Hindlimb muscle (tissue), 1 donor: ENCODE measurements at places on chromosomes 6 and 20. TPM values are rescaled to one million over a fixed set of nuclear protein-coding genes. Genes with fewer than 3 reads are reported as not detected.

The XKR7 gene
- 0.05 TPM for polyA plus RNA-seq

The VNN1 gene
- 0.14 TPM for polyA plus RNA-seq

The SPATS1 gene
- polyA plus RNA-seq = not detected

The FOXA2 gene
- not detected for polyA plus RNA-seq

The MUC21 gene
- polyA plus RNA-seq = not detected

The JPH2 gene
- polyA plus RNA-seq = 127 TPM

The MKKS gene
- 17.2 TPM for polyA plus RNA-seq

The POU5F1 gene
- polyA plus RNA-seq = 0.85 TPM

The TCF15 gene
- 4.5 TPM for polyA plus RNA-seq

The HLA-DQB1 gene
- polyA plus RNA-seq = 9.4 TPM

The SLPI gene
- polyA plus RNA-seq = not detected

The TOX2 gene
- 4.1 TPM for polyA plus RNA-seq

The NRSN1 gene
- polyA plus RNA-seq = not detected

DNA sequence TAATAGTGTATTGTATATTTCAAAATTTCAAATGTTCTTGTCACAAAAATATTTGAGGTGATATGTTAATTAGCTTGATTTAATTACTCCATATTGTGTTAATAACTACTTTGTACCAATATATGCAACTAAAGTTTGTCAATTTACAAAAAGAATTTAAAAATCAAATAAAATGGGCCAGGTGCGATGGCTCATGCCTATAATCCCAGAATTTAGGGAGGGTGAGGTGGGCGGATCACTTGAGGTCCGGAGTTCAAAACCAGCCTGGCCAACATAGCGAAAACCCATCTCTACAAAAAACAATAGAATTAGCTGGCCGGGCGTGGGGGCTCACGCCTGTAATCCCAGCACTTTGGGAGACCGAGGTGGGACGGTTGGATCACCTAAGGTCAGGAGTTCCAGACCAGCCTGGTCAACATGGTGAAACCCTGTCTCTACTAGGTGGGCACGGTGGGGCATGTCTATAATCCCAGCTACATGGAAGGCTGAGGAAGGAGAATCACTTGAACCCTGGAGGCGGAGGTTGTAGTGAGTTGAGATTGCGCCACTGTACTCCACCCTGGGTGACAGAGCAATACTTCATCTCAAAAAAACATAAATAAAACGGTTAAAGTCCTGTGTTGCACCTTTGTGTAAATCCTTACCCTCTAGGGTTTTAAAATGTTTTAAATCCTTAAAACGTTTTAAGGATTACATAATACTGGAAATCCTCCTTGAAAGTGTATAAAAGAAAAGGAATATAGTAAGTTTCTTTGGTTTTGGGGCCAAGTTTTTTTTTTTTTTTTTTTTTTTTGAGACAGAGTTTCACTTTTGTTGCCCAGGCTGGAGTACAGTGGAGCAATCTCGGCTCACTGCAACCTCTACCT, 4.0 kb downstream of the HSPA1B start:
- no peak for DNase-seq

GRCh38 chr6:158476389-158476788, 83.5 kb upstream of the TMEM181 start:
- DNase-seq = no peak

- no peak for DNase-seq
These were observed 257.8 kb downstream of the GMDS start for GRCh38 chr6:1987640-1988039.

- DNase-seq = no peak
These were observed 18.5 kb downstream of the LAMA5 start for GRCh38 chr20:62348604-62349003.

GRCh38 chr20:3084283-3084985, at the start of gene AVP:
Gene AVP (minus strand): TSS chr20:3084724. CDS start chr20:3084674, 50 bp downstream.
- DNase-seq = no peak

DNA sequence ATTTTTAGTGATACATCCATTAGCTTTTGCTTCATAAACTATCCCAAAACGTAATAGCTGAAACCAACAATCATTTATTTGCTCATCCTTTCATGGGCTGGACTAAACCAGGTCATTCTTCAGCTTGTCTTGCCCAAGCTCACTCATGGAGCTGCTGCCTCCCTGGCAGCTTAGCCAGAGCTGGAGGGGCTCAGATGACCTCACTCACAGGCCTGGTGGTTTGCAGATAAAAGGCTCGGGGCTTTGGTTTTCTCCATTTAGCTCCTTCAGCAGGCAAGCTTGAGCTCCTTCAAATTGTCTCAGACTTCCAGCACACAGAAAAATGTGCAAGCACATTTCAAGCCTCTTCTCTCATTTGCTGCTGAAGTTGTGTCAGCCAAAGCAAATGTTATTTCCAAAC, 139.1 kb downstream of the BTBD3 start:
- no peak for DNase-seq

- DNase-seq = no peak
These were observed 21.4 kb downstream of the TTBK1 start for GRCh38 chr6:43264599-43265145.

GRCh38 chr6:29995340-29995777, 53.0 kb downstream of the HLA-A start:
- DNase-seq = no peak

GRCh38 chr20:45456632-45457031, 12.9 kb upstream of the WFDC2 start:
- no peak for DNase-seq

- no peak for DNase-seq
These were observed 117.1 kb upstream of the PTPRT start for GRCh38 chr20:43306837-43307236.

DNA sequence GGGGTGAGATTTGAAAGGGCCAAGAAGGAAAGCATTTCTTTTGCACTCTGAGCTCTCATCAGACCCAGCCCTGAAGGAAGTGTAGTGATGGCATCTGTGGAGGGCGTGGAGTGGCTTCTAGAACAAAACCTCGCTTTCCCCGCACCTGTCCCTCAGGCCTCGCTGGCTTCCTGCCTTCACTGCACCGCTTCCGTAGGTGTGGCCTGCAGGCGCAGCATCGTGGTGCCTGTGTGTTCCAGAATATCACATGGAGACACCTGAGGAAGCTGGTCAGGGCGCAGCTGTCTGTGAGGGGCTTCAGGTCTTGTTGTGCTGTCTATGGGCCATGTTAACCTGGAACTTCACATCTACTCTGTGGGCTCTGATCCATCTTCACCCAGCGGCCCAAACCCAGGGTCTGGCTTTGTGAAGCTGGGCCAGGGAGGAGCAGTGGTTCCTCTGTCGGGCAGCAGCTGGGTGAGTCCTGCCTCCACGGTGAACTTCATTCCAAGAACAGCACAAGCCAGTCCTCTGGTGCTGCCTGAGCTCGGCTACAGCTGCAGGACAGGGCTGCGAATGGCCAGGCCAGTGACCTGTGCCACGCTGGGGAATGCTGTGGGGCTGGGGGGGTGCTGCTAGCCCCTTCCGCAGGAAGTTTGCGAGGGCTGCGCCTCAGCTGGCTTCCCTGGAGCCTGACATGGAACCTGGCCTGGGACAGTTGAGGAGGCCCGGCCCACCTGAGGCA, 40.9 kb downstream of the DSTN start:
- DNase-seq = no peak

- DNase-seq = no peak
These were observed 62.9 kb downstream of the QRSL1 start for GRCh38 chr6:106692112-106692818.

GRCh38 chr6:138337076-138337475, 40.6 kb upstream of the SMIM28 start:
- DNase-seq = no peak

DNA sequence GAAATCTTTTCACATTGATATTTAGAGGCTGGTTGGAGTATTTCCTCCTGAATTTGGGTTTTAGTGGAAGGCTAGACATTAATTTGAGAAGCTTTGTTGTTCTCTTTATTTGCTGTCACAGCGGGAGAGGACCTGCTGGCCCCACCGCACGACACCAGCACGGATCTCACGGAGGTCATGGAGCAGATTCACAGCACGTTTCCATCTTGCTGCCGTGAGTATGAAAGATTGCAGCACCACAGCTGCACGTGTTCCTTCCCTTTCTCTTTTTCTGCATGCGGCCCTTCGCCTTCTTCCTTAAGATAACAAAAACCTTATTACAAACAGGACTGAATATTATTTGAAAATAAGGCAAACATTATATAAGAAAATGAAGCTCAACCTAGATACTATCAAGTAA, 555.5 kb downstream of the UTRN start:
- DNase-seq = no peak

DNA sequence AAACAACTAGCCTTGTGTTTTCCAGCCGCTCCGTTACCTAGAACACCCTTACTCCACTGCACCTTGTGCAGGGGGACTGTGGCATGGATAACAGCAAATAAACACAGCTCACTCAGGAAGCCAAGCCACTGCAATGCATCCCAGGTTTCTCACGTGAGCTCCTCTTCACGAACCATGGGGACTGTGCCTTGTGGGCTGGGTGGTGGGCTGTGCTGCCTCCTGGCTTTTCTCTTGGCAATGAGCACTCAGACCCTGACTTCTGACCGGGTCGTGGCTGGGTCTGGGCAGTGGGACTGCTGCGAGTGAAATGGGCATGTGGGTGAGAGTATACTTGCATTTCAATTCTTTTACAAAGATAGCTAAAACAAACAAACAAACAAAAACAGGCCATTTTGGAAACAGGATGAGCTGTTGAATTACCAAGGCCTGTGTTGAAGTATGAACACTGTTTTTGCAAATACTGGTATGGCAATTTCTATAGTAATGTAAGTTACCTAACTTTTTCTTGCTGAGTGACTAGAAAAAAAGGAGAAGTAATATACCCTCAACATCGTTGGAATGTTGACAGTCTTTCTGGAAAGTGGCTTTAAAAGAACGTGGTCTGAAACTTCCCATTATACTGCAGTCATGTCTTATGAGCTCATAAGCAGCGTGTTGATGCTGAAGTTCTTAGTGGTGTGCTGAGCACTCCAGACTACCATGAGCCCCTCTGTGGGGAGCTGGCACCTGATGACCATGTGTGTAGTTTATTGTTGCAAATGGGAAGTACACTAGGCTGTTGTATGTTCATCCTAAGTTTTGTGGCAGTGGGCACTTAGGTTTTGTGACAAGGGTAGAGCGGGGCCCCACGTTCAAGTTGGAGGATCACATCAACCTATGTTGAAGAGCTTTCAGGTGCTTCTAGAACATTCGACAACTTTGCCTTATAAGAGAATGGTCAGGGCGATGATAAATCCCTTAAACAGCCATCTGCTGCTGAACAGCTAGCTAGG, 120.4 kb downstream of the ARMC2 start:
- DNase-seq = no peak

GRCh38 chr20:15716256-15716655, 857.0 kb downstream of the KIF16B start:
- peak; percentile 30 for DNase-seq

DNA sequence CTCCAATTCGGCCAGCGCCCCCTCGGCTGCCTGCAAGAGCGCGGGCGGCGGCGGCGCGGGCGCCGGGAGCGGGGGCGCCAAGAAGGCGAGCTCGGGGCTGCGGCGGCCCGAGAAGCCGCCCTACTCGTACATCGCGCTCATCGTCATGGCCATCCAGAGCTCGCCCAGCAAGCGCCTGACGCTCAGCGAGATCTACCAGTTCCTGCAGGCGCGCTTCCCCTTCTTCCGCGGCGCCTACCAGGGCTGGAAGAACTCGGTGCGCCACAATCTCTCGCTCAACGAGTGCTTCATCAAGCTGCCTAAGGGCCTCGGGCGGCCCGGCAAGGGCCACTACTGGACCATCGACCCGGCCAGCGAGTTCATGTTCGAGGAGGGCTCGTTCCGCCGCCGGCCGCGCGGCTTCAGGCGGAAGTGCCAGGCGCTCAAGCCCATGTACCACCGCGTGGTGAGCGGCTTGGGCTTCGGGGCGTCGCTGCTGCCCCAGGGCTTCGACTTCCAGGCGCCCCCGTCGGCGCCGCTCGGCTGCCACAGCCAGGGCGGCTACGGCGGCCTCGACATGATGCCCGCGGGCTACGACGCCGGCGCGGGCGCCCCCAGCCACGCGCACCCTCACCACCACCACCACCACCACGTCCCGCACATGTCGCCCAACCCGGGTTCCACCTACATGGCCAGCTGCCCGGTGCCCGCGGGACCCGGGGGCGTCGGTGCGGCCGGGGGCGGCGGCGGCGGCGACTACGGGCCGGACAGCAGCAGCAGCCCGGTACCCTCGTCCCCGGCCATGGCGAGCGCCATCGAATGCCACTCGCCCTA, 963 bp downstream of the FOXF2 start:
- DNase-seq = peak; percentile 52

DNA sequence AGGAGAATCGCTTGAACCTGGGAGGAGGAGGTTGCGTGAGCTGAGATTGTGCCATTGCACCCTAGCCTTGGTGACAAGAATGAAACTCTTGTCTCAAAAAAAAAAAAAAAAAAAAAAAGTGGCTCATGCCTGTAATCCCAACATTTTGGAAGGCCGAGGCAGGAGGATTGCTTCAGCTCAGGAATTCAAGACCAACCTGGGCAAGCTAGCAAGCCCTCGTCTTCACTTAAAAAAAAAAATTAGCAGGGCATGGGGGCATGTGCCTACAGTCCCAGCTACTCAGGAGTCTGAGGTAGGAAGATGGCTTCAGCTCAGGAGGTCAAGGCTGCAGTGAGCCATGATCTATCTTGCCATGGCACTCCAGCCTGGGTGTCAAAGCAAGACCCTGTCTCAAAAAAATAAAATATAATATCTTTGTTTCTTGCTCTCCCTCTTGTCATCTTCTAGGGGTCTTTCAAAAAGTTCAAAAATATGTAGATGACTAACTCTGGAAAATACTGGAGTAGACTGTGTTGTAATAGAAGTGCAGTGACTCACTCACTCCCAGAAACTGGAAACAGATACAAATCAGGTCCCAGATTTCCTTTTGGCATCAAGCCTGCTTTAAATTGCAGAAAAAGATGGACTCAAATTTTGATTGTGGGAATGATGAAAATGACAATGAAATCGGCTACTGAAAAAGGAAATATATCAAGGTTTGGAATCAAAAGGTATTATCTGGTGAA, 2.8 kb upstream of the GINM1 start:
- DNase-seq = no peak

GRCh38 chr6:170186006-170186935, 104.6 kb downstream of the DLL1 start:
- DNase-seq = no peak

- DNase-seq = peak; percentile 22
These were observed 743 bp downstream of the CMTR1 start for GRCh38 chr6:37433657-37434271.

GRCh38 chr20:46757754-46758678, 48.6 kb downstream of the SLC2A10 start:
- peak; percentile 74 for DNase-seq

GRCh38 chr6:43900916-43901732, 131.1 kb downstream of the VEGFA start:
- no peak for DNase-seq

- DNase-seq = no peak
These were observed 19.1 kb upstream of the ABCC10 start for GRCh38 chr6:43408259-43408658.

DNA sequence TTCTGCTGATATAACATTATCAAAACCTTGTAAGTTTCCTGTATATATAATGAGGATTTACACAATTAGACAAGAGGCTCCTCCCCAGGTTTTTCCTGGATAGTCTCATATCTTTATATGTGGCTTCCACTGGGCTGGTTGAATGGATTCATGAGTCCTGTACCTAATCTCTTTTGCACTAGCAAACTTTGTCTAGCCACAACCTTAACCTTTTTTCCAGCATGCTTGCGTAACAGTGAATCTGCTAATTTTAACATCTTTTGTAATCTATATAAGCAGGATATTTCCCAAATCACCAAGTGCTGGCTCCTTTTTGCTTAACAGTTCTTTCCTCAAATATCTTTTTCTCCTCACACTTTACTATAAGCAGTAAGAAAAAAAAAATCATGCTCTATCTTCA, 153.6 kb downstream of the COL21A1 start:
- DNase-seq = no peak

- DNase-seq = no peak
These were observed 94.1 kb downstream of the CDH26 start for GRCh38 chr20:60052322-60052721.

GRCh38 chr6:3913958-3914337, 64.8 kb downstream of the FAM50B start:
- DNase-seq = no peak
